M059J (cell line): ENCODE measurements at places on chromosomes 7 and 10.

DNA sequence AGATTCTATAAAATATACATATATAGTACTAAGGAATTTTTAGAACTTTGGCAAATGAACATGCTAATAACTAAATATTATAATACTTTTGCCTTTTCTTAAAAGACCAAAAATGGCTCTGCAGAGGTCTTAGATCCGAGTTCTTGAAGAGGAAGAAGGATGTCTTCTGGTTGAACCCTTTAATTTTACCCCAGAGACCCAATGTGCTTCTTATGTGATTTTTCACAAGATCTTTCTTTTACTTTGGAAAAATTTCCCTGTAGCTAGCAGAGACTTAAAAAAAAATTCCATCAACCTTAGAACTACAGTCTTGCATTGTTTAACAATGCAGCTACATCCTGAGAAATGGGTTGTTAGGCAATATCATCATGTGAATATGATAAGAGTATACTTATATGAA is 663.2 kb downstream of the PARD3 start:
- no peak for DNase-seq

DNA sequence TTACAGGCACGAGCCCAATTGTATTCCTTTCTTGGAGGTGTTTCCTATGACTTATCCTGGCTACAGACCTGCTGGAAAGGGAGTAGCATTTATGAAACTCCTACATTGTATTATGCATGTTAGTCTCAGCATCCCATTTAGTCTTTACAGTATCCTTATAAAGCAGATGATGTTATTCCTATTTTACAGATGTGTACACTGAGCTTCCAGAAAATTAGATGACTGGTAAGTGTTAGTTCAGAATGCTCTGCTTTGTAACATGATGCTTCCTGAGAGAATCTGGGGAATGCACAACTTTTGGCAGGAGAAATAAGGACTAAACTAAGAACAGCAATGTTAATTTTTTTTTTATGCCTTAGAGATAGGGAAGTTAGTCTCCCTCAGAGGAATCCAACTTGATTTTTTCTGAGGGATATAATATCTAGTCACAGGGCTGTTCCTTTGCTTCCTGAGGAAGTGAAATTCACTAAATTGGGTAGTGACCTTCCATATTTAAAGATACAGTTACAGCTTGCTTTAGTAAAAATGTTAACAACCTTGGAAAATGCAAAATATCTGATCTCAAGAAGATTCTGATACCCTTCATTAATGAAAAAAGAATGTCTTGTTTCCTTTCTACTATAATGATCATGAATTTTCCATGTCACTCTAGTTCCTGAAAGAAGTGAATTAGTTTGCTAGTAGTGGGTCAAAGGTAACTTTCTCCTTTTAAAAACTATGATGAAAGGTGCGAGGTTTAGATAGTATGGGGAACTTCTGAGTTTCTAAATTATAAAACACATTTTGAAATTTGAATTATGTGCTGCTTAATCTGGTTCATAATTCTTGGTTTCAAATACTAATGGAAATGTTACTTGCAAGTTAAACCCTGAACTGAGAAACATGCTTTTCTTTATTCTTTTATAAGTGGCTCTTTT is 194.0 kb upstream of the PRPS1L1 start:
- no peak for DNase-seq

DNA sequence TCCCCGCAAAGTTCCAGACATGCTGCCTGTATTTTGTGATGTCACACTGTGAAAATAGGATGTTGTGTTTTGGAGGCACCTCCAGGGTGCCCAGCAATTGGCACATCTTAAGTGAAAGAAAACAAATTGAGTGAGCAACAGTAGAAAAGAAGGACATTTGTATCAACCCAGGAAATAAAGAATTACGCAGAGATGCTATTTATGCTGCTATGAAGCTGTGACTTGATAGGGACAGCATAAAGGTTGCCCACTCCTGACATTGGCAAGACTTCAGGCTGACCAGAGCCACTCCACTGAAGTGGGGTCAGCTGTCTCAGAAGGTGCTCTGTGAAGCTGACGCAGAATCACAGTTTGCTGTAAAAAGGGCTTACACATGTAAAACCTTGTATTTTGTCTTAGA is 729.9 kb upstream of the GALNT17 start:
- DNase-seq = no peak

GRCh38 chr10:6542999-6543430 is 37.1 kb downstream of the PRKCQ start:
- no peak for DNase-seq

GRCh38 chr7:27101171-27101956 is 1.1 kb downstream of the HOXA2 start:
- peak; percentile 55 for DNase-seq

- DNase-seq = no peak
Observed at GRCh38 chr10:80185578-80186299, 19.6 kb downstream of the ANXA11 start.

- no peak for DNase-seq
Observed at GRCh38 chr7:70506434-70506833, 625.5 kb upstream of the GALNT17 start.

GRCh38 chr7:794671-795329 is 37.5 kb upstream of the SUN1 start:
- DNase-seq = no peak

- peak; percentile 12 for DNase-seq
Observed at GRCh38 chr7:85851571-85852193, 664.8 kb upstream of the SEMA3D start.

DNA sequence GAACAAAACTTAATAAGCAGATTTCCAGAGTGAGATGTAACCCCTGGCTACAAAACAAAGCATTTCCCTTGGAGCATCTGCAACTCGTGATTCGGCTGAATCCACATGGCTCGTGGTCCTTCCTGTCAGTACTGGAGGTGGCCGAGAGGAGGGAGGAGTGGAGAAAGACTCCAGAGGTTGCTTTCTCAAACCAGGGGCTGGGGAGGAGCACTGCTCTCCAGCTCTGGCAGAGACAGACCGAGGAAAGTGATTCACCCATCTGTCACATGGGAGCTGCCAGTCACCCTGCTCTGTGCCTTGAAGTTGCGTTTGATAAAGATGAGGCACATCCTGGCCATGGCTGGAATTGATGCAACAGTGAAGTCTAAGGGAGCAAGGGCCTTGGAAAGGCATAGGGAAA is 72.7 kb downstream of the COL13A1 start:
- DNase-seq = peak; percentile 78

DNA sequence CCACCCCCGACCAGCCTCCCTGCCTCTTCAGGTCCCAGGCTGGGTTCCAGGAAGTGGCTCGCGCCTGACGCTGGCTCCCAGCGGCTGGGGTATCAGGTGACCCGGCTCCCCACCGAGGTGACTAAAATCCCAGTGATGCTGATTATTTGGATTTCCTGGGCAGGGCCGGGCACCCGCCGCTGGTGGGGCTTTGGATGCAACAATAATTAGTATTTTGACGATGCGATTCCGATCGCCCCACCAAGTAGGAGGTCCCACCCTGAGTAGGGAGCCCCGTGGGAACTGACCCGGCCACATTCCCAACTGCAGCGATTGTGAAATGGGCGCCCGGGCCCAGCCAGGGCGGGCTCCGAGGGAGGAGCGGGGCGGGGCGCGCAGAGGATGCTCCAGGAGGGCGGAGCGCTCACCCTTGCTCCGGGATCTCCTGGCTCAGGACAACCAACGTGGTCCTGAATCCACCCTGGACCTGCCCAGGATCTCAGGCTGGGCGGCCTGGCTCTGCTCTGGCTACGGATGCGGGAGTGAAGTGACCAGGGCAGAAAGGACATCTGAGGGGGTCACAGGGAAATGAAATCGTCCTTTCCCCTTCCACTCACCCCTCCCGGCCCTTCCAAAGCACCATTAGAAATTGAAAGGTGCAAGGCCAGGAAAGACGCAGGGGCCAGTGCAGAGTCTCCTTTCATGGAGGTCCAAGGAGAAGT is 32.6 kb downstream of the DUSP5 start:
- peak; percentile 67 for DNase-seq

DNA sequence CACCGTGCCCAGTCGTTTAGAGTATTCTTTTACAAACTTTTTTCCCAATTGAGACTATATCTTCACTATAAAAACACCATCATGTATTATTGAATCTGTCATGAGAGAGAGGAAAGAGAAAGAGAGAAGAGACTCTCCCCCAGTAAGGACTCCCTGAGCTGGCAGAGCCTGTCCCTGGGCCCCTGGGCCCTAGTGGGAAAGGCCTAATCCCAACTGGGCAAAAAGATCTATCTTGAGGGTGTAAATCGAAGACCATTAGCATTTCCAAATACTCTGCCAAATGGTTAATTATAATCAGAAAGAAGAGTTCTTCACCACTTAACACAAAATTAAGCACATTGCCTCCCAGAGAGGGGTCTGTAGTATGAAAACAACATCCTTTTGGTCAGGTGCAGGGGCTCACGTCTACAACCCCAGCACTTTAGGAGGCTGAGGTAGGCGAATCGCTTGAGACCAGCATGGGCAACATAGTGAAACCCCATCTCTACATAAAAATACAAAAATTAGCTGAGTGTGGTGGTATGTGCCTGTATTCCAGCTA is 108.2 kb downstream of the SKIDA1 start:
- DNase-seq = no peak

GRCh38 chr7:99409806-99410205 is 1.0 kb downstream of the BUD31 start:
- DNase-seq = no peak

DNA sequence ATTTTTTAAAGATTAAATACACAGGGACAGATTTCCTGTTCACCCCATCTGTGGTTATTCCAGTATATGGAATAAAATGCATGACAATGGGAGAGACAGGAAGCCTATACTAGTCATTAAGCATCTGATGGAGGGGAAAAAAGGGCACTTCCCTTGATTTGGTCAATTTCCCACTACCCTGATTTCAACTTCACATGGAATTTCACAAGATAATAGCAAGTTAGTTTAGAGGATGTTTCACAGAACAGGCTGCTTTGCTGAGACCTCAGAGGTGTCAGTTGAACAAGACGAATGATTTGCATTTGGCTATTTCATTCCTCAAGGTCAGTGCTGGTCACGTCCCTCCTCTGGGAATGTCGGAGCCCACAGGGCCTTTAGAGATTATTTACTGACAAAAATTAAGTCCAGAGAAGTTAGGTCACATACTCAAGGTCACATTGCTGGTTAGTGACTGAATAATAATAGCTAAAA is 4.7 kb upstream of the ITPRIP start:
- DNase-seq = peak; percentile 39

DNA sequence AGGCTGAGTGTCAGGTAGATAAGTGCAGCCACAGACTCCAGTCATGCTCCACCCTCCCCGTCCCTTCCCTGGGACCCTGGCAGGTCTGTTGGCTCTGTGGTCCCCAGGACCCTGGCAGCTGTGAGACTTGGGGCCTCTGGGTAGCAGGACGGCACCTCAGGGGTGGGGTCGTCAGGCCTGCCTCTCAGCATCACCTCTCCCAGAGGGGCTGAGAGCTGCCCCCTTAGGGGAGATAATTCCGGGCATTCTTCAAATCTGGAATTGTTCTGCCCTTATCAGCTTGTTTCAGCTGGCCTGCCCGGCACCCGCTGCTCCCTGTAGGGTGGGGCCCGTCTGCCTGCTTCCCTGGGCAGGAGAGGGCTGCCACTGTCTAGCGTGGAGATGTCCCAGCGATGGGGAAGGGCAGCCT is 23.3 kb downstream of the PODXL start:
- no peak for DNase-seq

DNA sequence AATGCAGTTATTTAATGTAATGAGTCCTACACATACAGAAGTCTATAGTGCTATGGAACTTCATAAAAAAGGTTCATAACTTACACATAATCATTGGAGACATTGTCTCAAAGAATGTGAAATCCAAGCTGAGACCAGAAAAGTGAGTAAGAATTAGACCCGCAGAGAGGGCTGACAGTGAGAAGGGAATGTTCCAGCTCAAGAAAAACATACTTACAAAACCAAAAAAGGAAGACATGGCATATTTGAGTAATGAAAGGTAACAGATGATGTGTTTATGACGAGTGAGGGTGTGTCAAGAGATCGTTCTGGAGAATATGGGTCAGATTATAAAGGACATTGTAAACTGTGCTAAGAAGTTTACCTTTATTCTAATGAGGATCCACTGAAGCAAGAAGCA is 566.5 kb downstream of the ATRNL1 start:
- no peak for DNase-seq

- no peak for DNase-seq
Observed at GRCh38 chr7:126541406-126541805, 711.3 kb downstream of the GRM8 start.

DNA sequence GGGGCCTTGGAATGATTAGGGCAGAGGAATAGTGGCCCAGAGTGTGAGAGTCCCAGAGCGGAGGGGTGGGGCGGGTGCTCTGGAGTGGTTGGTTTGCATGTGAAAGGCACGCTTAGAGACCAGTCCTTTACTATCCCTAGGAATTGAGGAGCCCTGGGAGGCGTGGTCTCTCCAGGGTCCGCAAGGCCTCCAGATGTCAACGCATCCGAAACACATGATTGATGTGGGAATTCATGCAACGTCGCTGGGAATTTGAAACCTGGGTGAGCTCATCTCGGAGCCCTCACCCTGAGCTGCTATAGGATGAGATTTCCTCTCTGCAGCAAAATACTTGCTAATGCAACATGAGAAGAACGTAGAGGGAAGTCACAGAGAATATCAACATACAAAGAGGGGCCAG is 51.2 kb downstream of the NPTX2 start:
- no peak for DNase-seq

- DNase-seq = peak; percentile 96
Observed at GRCh38 chr7:142384493-142384922, 126.7 kb upstream of the PRSS58 start.

GRCh38 chr10:14118953-14119352 is 211.8 kb downstream of the FRMD4A start:
- no peak for DNase-seq

GRCh38 chr10:51926337-51926736 is 226.9 kb upstream of the CSTF2T start:
- no peak for DNase-seq

DNA sequence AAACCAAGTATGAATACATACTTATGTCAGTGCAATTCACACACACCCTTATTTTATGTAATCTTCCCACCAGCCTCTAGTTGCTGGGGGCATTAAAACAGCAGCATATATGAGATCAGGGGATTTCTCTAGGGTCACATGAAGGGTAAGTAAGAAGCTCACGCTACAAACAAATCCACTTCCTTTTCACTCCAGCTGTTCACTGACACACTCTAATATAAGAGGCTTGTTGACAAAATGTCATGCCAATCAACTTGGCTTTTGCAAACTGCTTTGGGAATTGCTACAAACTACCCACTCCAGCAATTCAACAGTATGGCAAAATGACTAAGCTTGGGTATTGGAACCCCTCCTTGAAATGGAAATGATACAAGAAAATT is 10.3 kb downstream of the FAM3C start:
- no peak for DNase-seq

DNA sequence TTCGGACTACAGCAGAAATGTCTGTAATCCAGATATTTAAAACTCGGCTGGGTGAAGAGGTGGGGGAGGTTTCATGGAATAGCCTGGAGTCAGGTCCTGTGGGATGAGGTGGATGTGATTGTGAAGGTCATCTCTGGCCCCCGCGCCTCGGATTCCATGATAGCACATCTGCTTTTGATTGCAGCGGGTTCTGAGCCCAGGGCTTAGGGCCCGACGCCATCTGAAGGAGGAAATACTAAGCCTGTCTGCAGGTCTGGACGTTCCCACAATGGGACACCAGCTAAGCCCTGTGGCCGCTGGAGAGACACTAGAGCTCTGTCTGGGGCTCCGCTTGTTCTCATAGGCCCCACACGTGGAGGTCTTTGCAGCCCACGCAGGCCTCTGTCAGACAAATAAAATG is 328.7 kb downstream of the CXCL12 start:
- no peak for DNase-seq
